ENCODE measurements at places on chromosomes 1 and 21.

GRCh38 chr21:28283641-28284490 is 708.8 kb downstream of the LTN1 start:
- no peak for DNase-seq

DNA sequence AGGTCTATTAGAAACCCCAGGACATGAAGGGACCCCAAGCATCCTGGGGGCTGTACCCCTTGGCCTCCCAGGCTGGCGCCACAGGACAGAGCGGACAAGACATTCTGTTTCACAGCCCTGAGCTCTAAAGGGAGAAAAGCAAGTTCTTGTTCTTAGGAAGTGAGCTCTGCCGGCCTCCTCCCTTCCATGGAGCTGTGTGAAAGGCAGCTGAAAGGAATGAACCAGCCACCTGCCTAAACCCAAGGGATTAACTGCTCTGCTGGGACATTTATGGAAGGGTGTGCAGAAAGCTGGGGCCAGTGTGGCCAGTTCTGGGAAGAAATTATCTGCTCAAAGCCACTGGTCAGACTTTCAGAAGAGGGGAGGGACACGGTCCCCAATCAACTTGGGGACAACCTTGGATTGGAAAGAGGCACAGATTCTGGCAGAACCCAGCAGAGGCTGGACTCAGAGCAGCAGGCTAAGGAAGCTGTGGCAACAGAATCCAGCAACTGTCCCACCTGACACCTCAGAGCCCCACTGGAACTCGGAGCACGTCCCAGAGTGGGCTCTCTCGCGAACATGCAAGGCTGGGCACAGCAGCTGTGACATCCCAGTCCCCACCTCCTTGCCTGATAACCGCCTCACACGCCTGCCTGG is 2.1 kb downstream of the KLHL21 start:
- no peak for DNase-seq

GRCh38 chr1:36702963-36703362 is 220.2 kb upstream of the CSF3R start:
- no peak for DNase-seq

DNA sequence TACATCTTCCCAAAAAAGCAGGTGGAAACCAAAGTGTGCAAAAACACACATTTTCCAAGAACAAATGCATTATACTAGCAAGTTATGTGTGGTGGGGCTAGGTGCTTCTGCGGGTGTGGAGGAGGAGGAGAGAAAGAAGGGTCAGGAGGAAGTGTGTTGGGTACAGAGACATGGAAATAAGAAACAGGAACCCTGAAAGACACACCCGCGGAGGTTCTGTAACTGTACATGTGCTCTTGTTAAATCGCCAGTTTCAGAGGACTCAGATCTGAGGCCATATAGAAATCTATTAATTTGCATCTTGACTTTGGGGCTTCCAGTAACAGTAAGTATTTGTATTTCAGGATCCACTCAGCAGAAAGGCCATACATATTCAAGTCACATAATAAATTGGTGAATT is 30.9 kb downstream of the ERG start:
- DNase-seq, result no peak

- DNase-seq, result no peak
Measured at GRCh38 chr1:98797506-98797905, 136.0 kb downstream of the SNX7 start.

DNA sequence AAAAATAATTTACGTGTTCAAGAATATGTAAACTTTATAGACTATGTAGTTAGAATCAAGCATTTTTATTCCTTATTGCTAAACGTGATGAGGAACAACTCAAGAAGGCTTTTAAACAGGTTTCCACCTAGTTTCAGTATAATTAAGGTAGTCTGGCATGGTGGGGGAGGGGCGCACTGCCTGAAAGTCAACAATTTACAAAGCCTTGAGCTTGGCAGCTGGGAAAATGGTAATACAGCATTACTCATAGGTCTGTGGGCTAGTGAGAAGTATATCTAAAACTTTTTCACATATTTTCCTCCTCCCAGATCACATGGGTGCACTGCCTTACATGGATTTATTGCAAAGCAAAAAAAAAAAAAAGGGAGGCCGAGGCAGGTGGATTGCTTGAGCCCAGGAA is 75.2 kb downstream of the EVI5 start:
- no peak for DNase-seq

- peak; percentile 35 for DNase-seq
Measured at GRCh38 chr1:1420654-1421141, 378 bp downstream of the ANKRD65 start.

- no peak for DNase-seq
Measured at GRCh38 chr1:23356471-23357137, 12.5 kb upstream of the HNRNPR start.

- no peak for DNase-seq
Measured at GRCh38 chr21:36021251-36021837, 39.0 kb downstream of the SETD4 start.

DNA sequence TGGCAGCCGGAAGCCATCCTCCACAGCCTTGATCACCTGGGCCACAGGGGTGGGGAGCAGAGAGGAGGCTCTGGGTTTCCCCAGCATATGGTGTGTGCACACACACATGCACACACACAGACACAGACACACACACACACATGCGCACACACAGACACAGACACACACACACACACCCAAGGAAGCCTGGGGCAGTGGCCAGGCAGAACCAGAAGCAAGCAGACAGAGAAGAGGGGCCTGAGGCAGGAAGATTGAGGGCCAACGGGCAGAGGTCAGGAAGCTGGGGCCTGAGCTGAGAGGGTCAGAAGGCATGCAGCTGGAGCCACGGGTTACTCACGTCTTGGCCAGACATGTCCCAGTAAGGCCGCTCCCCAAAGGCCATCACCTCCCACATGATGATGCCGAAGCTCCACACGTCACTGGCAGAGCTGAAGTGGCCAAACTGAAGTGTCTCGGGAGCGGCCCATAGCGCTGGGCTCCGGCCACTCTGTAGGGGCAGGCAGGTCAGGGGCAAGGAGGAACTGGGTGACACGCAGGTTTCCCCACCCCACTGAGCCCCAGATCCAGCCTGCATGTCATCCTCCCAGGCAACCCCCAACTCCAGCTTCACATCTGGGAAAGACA is 27.4 kb downstream of the CDCA8 start:
- DNase-seq, result no peak

DNA sequence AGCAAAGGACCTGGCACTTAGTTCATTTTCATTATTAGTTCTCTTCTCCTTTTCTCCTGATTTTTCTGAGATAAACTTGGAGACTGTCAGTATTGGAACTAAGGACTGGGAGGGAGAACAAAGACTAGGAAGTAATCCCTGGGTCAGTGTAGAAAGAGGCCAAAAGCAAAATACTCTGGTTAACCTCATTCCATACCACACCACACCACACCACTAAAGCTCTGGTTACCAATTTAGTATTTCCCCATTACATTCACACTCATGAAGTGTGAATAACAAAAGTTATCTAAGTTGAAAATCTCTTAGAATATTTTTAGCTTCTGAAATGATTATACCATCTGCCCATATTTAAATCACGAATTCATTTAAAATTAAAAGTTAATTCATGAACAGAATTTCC is 68.9 kb upstream of the DMRTA2 start:
- no peak for DNase-seq

DNA sequence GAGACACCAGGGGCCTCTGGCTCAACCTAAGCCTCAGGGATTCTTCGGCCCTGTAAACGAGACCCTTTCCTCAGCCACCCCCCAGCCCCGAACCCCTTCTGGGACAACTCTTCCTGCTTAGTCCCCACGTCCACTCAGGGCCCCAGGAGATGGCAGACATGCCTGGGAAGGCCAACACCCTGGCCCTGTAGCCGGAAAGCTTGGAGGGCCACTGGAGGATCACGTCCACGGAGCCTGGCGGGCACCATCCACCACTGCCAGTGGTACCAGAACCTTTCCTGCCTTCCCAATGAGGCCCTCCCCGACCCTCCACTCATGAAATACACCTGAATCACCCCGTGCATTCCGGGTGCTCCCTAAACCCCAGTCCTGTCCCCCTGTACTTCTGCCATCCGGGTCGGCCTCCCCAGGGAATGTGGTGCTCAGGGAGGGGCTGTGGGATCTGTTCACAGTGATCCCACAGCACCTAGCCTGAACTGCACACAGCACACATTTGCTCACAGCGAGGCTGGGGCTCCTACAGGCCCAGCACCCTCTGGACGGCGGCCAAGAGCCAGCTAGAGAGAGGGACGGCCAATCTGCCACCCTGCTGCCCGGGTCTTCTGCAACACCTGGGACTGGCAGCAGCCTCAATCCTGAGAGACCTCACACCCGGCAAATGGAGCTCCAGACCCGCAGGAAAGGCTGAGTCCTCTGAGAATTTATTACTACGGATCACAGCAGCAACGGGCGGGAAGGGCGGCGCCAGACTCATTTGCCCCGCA is 1.8 kb downstream of the AURKAIP1 start:
- DNase-seq, result no peak

DNA sequence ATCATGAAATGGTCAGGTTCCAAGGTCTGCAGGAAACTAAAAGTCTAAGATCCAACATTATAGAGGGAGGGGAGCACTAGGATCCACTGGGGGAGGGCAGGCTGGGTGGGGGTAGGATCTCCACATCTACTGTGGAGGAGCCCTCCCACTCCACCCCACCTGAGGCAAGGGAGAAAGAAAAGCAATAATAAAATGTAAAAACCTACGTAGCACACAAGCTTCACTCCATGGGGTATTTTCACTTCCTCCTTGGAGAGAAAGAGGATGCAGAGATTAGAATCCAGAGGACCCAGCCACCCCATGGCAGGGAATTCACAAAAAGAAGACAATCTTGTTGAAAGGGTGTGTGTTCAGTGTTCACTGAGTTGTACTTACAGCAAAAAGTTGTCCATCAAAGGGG is 14.4 kb downstream of the SPOCD1 start:
- DNase-seq, result no peak

- DNase-seq, result peak; percentile 73
Measured at GRCh38 chr1:151130987-151131586, 15.3 kb downstream of the SEMA6C start.

- no peak for DNase-seq
Measured at GRCh38 chr1:68178821-68179490, 53.4 kb downstream of the WLS start.

GRCh38 chr1:208142590-208143382 is 101.4 kb downstream of the PLXNA2 start:
- no peak for DNase-seq

DNA sequence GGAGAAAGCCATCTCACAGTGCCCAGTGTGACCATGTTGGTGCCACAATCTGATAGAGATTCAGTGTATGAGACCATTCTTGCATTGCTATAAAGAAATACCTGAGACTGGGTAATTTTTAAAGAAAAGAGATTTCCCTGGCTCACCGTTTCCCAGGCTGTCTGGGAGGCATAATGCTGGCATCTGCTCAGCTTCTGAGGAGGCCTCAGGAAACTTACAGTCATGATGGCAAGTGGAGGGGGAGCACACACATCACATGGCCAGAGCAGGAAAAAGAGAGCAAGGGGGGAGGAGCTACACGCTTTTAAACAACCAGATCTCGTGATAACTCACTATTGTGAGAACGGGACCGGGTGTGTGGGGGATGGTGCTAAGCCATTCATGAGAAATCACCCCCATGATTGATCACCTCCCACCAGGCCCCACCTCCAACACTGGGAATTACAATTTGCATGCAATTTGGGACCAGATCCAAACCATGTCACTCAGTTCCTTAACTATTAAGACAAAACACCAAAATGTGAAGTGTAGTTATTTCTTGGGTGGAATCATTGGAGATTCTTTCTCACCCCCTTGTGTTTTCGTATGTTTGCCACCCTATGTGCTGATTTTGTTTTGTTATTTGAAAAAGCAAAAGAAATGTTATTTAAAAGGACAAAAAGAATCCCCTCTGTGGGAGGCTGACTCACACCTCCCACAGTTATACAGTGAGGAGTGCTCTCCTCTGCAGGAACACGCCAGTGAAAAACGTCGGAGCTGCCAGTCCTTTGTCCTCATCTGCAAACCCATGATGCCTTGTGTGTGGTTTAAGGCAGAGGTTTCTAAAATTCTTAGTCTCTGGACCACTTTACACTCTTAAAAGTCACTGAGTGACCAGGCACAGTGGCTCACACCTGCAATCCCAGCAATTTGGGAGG is 46.9 kb upstream of the IFNLR1 start:
- DNase-seq, result no peak

- DNase-seq, result no peak
Measured at GRCh38 chr1:3668585-3669300, 16.4 kb downstream of the TP73 start.

DNA sequence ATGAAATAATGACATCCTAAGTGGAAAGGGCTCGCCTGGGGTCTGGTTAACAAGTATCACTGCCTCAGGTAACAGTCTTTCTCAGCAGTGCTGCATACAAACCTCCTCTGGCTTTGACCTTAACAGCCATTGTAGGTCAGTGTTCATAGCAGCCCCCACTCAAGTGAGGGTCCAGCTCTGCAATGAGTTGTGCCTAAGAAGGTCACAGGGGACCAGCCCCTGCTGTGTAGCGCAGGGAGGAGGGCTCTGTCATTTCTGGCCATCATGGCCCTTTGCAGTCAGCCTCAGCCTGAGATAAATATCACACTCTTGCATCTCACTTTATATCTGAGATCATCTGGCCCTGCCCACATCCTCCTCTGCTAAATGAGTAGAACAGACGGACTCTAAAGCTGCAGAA is 18.1 kb upstream of the MYSM1 start:
- no peak for DNase-seq

DNA sequence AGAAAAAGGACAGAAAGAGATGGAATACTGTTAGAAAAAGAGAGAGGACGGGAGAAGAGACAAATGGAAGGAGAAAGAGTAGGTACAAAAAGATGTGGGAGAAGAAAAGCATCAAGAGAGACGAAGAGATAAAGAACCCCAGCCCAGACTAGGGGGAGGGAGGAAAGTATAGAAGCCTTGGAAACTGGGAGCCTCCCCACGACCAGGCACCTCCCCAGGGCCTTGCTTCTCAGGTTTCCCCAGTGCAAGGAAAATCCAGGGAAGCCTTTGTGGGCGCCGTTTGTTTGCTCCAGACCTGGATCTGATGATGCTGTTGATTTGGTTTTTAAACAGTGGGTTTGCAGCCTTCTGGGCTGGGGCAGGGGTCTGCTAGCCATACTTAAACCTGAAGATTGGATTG is 15.2 kb upstream of the ALX3 start:
- DNase-seq, result no peak

- DNase-seq, result no peak
Measured at GRCh38 chr1:198472119-198472518, 68.4 kb downstream of the ATP6V1G3 start.

DNA sequence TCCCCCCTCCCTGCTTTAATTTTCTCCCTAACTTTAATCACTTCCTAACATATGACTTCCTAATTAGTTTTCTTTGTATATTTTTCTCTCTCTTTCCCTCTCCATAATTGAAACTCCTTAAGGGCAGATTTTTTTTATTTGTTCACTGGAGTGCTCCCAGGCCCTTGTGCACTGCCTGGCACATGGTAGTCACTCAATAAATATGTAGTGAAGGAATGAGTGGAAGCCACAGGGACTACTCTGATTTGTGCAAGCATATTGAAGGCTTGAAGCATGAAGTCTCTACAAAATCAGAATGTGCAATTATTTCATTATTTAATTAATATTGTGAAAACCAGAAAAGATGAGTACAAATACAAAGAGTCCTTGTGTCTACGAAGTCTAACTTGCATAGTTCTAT is 41.5 kb downstream of the SNX7 start:
- no peak for DNase-seq

All from hypothalamus (tissue), 51 donors.